ENCODE measurements at places on chromosomes 5 and 9.

- DNase-seq = no peak
Observed at GRCh38 chr5:6905423-6905822, 192.2 kb downstream of the TENT4A start.

DNA sequence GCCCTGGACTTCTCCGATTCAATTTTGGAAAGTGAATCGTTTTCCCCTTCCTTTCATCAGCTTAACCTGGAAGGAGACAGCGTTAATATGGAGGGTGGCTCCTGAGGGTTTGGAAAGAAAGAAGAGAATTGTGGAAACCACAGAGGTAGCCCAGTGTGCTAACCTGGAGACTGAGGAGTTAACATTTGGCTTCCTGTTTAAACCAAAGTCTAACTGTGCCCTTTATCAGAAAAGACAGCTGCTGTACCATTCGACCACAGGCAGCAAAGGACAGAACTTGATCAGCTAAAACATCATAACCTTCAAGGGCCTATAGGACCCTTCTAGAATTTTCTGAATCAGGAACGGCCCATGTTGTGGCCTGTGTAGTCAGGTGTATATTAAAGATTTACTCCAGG lies 735 bp downstream of the IDNK start:
- no peak for DNase-seq

DNA sequence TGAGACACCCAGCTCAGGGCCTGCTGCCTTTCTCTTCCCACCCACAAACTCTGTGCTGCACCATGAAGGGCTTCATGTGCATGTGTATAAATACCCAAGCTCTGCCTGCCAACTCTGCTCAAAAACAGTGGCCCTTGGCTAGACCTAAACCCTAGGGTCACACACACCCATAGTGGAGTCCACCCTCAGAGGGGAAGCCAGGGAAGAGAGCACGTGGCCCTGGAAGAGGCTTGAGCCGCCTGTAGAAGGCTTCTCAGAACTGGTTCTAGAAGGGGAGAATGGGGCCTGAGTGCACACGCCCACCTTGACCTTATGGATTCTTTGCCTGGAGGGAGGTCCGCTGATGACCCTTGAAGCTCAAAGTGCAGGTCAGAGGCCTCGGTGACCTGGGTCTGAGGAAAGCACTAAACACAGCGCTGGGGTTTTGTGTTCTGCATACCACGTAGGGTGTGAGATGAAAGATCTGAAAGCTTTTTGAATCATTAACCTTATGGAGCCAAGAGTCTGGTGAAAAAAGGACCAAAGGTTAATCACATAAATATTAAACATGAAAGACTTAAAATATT lies 60.6 kb downstream of the CYFIP2 start:
- DNase-seq = no peak

- DNase-seq = no peak
Observed at GRCh38 chr5:153403470-153403869, 87.0 kb upstream of the GRIA1 start.

DNA sequence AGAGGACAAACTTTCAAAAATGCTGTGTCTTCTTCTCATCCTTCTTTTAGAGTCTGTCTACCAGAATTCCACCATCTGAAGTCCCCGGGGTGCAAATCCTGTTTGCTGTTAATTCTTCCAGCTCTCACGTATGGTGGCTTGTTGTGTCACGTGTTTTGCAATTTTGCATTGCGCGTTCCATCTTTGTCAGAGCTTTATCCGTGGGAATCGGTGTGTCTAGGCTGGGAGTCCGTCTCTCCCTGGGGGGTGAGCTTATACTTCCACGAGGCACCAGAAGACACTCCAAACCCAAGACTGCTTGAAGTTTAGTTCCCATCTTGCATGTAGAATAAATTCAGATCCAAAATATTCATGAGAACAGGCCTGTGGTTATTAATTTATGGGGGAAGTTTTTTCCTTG lies 6.1 kb upstream of the FIBCD1 start:
- DNase-seq = no peak

DNA sequence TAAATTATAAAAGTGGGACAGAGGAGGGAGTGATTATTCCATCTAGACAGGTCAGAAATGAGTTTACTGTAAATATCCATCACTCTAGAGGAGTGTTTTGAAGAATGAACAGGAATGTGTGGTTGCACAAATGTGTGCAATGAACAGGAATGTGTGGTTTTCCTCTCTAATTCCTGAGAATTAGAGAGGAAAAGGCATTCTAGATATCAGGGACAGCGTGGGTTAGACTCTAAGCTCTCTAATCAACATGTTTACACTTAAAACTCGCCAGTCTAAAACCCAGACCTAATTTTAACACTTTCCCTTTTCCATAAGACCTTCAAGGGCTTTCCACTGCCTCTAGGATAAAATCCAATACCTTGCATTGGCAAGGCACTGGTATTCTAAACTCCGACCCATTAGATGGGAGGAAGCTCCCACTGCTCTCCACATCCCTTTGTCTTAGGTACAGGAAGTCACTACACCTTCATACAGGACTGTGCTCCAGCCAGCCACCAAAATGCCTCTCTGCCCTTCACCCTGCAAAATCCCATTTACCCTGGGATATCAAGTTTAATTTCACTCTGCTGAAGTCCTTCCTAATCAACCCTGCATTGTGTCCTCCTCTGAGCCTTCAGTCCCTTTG lies 67.9 kb downstream of the NFIB start:
- no peak for DNase-seq

GRCh38 chr5:94689908-94690307 lies 71.4 kb downstream of the SLF1 start:
- peak; percentile 5 for DNase-seq

- DNase-seq = no peak
Observed at GRCh38 chr5:134491841-134492442, 33.5 kb upstream of the JADE2 start.

GRCh38 chr9:110141227-110141793 lies 66.6 kb downstream of the C9orf152 start:
- DNase-seq = no peak

GRCh38 chr5:72572236-72572765 lies 65.1 kb upstream of the ZNF366 start:
- DNase-seq = no peak

GRCh38 chr5:60161340-60161934 lies 267.9 kb upstream of the PDE4D start:
- DNase-seq = peak; percentile 12

GRCh38 chr9:113331780-113332179 lies 8.3 kb downstream of the WDR31 start:
- DNase-seq = no peak

- no peak for DNase-seq
Observed at GRCh38 chr5:171486613-171487012, 67.2 kb downstream of the FGF18 start.

DNA sequence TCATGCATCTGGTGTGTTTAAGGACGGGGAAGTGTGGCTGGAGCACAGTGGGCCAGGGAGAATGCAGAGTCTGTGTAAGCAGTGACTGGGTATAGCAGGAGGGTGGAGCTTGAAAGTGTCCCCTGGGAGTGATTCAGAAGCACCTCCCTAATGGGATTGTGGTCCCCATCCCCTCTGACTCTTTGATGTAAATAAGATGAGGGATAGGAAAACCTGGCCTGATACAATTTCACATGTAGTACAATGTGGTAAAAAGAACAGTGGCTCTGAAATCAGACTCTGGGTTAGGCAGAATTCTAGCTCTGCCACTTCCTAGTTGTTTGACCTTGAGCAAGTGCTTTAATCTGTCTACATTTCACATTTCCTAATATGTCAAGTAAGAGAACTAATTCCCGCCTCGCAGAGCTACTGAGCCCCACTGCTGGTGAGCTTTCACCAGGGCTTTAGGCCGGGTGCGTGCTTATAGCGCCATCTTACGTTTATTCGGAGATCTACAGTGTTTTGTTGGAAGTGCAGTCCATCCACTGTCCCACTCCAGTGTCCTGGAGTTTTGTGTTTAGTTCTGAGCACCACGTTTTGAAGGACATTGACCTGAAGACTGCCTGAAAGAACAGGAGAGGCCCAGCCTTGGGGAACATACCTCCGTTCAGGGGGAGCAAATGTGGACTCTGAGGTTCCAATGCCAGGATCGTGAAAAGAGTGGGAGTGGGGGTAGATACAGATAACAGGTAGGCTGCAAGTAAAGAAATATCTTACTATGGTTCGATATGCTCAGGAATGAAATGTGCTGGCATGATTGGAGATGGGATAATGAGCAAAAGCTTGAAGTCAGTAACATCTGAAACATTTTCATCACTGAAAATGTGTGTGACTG lies 51.2 kb upstream of the TESK1 start:
- DNase-seq = peak; percentile 66

GRCh38 chr5:171534043-171534895 lies 114.8 kb downstream of the FGF18 start:
- DNase-seq = no peak

DNA sequence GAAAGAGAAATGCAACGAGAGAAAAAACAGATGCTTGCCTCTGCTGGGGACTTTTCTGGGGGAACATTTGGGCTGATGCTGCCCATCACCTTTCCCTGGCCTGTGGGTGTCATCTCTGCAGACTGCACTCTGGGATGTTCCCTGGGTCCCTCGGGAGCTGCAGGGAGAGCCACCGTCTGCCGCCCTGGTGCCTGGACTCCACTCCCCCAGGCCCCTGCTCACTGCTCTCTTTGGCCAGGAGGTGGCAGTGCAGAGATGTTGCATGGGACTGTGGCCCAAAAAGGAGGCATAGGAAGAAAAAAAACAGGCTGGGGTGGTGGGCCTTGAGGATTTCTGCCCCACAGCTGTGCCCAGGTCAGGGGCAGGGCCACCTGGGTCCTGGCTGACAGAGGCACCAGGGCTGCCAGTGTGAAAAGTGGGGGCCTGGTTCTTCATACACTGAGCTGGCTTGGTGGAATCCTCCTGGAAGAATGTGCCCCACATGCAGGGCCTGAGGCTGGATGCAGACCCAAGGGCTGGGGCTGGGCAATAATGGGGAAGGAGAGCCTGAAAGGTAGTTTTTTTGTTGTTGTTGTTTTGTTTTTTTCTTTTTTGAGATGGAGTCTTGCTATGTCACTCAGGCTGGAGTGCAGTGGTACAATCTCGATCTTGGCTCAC lies 353.6 kb downstream of the SLIT3 start:
- DNase-seq = peak; percentile 32

DNA sequence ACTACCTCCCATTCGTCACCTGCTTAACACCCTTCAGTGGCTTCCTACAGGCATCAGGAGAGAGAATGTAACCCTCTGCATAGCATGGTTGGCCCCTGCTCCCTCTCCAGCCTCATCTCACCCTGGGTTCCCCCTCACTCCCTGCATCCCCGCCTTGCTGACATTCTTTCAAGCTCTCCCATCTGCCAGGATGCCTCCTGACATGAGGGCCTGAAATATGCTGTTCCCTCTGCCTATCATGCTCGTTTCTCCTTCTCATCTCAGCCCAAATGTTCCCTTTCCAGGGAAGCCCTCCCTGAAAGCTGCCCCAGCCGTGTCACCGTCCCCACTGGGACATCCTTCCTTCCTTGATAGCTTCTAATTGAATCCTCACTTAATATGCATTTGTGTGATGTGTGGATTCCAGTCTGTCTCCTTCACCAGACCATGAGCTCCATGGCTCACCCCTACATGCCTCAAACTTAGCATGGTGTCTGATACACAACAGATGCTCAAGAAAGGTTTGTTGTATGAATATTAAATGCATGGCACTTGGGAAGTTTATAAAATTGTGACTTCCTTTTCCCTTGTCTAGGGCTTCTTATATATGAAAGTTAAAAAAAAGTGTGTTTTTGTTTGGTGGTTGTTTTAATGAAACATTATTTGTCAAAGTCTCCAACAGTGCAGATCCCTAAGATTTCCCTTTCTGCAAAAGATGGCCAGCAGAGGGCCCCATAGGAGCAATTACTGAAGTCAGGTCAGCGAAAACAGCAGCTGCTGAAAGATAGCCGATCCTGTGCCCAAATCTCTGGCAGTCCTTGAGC lies 7.3 kb upstream of the C5orf58 start:
- DNase-seq = peak; percentile 65

- no peak for DNase-seq
Observed at GRCh38 chr5:144332265-144332664, 161.6 kb downstream of the KCTD16 start.

- no peak for DNase-seq
Observed at GRCh38 chr5:137280656-137281055, 218.5 kb downstream of the SPOCK1 start.

GRCh38 chr9:93119953-93120845 lies 13.9 kb downstream of the NINJ1 start:
- DNase-seq = no peak

- no peak for DNase-seq
Observed at GRCh38 chr5:37836235-37836591, 3.6 kb downstream of the GDNF start.

DNA sequence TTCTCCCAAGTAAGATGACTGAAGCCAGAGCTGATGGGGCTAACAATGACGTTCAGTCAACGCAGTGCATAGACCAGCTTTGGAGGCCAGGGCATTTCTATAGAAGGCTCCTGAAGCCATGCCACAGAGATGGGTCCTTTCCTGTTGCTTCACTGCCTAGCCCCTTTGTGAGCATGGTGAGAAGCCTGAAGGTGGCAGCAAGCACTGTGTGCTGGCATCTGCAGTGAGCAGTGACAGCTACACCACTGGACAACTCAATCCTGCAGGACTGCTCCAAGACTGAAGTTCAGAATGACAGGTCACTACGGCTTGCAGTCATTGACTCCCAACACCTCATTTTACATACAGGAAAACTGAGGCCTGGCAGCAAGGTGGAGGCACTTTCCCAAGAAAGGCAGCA lies 229.0 kb downstream of the TSSK1B start:
- no peak for DNase-seq

DNA sequence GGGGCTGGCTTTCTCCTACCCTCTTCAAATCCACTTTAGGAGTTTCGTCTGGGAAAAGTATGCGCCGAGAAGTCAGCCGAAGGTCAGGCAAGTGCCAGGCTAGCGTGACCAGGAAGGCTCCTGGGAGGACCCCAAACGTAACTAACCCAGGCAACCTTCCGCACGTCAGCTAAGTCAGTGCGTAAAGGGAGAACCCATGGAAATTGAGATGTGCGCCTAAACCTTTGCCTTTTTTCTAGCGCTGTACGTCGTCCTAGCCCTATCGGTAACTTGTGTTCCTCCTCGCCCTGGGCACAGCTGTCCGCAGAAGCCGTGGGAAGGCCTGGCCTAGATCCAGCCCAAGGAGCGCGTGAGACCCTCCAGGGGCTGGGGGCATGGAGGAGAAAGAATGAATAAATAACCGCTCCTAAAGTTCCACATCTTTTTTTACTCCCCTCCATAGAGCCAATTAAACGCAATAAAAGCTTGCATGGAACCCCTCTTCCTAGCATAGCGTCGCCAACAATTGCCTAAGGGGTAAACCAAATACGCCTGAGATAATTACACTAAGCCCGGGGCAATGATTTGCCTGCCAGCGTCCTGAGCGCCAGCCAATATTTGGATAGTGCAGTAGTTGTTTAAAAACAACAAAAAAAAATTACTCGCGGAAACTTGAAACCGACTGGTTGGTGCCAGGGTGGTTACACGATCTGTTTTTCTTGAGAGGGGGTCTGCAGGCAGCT lies 4.0 kb upstream of the FOXB2 start:
- DNase-seq = no peak

GRCh38 chr5:177296581-177296980 lies 6.9 kb downstream of the RAB24 start:
- no peak for DNase-seq

- peak; percentile 38 for DNase-seq
Observed at GRCh38 chr9:112925058-112925641, 34.5 kb upstream of the SLC46A2 start.

GRCh38 chr9:83934569-83935275 lies 13.5 kb upstream of the KIF27 start:
- no peak for DNase-seq
